ENCODE measurements at places on chromosomes 6 and 20.

GRCh38 chr6:84033523-84034451 is at the start of gene MRAP2:
MRAP2 (plus strand) TSS chr6:84033772; CDS start chr6:84055319, 21,547 bp downstream.
- no peak for DNase-seq

DNA sequence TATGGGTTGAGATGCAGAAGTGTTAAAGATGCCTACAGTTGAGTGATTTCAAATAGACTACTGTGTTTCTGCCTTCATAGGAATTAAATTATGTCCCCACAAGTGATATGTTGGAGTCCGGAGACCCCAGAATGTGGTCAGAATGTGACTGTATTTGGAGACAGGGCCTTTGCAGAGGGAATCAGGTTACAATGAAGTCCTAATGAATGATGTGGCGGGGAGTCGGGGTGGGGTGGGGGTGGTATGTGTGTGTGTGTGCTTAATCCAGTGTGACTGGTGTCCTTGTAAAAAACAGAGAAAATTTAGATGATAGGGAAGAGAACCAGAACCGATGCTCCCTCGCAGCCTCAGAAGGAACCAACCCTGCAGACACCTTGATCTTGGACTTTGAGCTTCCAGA is 448.2 kb downstream of the QKI start:
- no peak for DNase-seq

DNA sequence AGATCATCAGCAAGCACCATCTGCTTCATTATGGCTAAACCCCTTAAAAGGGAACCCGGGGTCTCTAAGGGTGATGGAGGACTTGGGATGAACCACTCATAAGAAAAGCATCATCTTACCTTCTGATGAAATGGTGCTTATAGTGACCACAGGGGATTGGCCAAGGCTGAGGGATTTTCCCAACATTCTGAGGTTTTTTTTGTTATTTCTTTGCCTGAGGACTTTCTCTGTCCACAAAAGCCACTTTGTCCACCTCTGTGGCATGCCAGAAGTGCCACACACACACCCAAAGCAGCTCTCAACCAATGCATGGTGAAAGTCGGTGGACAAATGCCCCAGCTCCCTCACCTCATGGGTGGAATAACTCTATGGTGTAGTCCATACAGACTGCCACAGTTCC is 79.3 kb upstream of the TOP1 start:
- no peak for DNase-seq

DNA sequence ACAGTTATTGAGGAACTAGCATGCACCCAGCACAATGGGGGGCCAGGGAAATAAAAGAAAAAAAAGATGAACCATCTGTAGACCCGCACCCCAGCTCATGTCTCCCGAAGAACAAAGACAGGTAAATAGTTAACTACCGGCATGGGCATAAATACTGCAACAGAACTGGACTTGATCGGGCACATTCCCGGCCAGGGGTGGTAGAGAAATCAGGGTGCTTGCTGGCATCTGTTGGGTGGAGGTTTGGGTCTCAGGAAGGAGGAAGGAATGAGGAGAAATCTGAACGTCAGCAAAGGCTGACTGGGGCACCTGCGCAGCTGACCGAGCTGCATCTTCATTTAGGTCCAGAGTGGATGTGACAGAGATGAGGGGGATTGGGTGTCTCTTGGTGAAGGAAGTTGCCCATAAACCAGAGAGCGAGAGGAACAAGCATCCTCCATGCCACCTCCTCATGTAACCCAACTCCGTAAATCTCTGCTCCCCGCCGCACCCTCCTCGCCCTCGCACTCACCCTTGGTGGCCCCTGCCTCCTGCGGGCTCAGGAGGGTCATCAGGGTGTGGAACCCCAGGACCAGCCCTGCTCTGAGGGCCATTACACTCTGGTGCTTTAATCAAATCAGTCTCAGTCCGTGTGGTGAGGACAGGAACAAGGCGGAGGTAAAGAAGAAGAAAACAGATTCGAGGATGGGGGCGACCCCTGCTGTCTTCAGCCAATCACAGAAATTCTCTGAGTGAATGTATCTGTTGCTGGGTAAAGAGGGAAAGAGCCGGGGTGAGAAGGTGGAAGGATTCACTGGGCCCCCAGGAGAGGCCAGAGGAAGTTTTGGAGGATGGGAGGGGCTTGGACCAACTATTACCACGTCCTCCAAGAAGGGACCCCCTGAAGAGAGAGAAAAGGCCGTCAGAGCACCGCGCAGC is at the start of gene HLA-DOA:
Gene HLA-DOA (minus strand): TSS at position 648 of the 918 bp plus-strand sequence.
- peak; percentile 18 for DNase-seq

DNA sequence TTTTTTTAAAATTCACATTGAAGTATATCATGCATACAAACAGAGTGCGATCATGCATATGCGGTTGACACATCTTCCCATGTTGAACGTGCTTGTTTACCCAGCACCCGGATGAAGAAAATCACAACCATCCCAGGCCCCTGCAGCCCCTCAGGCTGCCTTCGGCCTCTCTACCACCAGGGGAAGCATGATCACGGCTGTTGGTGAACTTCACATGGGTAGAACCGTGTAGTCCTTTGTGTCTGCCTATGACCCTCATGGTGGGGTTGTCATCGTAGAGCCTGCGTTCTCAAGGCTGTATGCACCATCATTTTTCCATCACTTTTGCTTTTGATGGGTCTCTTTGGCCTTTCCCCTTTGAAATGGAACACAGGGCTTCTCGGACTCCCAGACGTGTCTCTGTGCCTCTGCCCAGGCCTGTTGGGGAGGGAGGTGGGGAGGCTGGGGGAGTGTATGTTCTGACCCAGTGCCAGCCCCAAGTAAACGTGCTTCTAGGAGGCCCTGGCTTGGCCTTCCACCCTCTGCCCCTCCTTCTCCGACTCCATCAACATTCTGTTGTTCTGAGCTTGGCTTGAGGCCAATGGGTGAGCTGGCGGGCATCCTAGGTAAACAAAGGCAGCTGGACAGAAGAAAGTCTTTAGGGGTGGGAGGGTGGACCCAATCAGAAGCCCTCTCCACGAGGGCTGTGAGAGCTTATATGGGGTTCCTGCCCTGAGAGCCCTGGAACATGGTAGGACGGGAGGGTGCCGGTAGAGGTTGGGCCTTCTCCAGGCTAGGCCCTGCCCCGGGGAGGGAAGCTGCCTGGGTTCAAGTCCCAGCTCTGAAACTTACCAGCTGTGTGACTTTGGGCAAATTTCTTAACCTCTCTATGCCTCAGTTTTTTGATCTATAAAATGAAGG is 39.7 kb downstream of the TGM2 start:
- no peak for DNase-seq

- no peak for DNase-seq
These were observed 19.1 kb upstream of the FOXC1 start for GRCh38 chr6:1590580-1590979.

GRCh38 chr6:92259171-92259570 is 1160.2 kb downstream of the EPHA7 start:
- DNase-seq = no peak

- DNase-seq = no peak
These were observed 36.2 kb upstream of the GCNT2 start for GRCh38 chr6:10484912-10485311.

DNA sequence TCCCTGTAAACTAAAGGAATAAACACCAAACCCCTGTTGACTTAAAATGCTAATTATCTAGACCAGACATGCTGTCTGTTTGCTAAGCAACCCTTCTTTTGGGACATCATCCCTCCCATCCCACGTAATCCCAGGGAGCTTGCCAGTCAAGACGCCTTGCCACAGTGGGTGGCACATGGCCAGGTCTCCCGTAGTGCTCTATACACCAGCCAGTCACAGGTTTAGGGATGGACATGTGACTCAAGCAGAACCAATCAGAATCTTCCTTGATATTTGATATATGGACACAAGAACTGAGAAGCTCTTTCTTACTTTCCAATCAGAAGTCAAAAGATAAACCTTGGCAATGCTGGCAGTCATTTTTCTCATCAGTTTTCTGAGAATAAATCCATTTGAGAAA is 60.0 kb downstream of the CNKSR3 start:
- DNase-seq = no peak

- peak; percentile 30 for DNase-seq
These were observed 864.2 kb downstream of the KIF16B start for GRCh38 chr20:15708984-15709598.

GRCh38 chr6:15299430-15300131 is 53.7 kb downstream of the JARID2 start:
- DNase-seq = no peak

DNA sequence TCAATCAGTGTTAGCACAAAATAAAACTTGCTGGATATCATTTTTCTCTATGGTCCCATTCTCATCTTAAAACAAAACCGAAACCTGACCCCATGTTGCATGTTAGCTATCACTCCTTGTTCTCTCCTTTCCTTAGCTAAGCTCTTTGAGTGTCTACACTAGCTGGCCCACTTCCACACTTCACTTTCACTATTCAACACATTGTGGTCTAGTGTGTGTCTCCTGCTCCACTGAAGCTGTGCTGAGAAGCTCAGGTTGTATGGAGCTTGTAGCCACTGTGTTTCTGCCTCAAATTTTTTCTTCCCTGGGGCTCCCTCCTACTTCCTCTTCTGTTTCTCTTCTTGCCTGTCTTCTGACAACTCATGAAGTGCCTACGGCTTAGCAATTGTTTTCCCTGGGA is 223.0 kb downstream of the NKAIN2 start:
- DNase-seq = no peak

DNA sequence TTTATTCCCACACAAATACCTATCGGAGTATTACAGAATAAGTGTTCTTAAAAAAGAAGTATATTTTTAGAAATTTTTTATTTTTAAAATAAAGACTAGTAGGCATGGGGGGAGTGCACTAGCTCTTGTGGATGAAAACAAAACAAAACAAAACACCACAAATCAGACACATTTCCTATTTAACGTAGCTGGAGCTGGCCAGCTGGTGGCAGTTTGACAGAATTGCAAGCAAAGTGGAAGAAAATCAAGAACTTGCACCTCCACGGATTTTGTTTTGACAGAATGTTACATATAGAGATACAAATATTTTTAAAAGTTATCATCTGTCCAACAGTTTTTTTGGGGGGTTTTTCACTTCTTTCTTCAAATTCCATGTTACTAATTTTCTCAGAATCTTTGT is 63.6 kb upstream of the SNRPB2 start:
- no peak for DNase-seq

DNA sequence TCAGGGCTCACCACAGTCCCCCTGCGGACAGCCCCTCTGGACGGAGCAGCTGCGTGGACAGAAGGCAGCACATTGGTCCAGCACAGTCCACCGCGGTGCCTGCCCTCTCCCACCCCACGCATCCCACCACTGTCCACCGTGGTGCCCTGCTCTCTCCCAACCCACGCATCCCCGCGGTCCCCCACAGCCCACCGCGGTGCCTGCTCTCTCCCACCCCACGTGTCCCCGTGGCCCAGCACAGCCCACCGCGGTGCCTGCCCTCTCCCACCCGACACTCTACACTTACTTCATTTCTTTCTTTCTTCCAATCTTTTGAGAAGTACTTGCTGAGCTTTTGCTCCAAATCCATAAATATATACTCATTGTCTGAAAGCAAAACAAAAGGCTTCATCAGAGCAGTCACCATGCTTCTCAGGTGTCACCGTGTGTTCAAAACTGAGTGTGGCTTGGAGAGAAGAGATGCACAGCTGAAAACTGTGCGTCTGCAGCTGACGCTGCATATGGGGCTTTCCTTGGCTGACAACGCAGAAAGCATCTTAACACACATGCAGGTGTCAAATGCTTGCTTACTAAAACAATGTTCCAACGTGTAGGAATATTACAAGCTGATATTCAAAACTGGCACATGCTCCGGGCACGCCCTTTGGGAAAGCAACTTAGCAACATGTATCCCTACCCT is 11.8 kb downstream of the FRMD1 start:
- DNase-seq = no peak

DNA sequence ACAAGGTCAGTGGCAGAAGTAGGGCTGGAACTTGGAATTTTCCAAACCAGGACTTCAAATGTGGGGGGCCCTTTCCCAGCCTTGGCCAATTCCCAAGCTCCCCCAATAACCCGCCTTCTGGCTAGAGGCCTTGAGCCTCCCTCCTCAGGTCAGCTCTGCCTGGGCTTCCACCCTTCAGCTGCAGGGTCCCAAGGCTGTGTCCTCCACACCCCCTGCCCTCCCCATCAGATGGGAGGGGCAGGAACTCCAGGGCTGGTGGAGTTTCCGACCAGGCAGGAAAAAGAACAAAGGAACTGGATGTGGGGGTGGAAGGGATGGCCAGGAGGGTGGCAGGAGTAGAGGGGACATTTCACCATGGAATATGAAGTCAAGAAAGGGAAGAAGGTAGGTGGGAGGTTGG is at the start of gene CCM2L:
Gene CCM2L (plus strand): TSS at position 338 of the 400 bp plus-strand sequence. CDS start 17 bp downstream, at position 355.
- DNase-seq = no peak

DNA sequence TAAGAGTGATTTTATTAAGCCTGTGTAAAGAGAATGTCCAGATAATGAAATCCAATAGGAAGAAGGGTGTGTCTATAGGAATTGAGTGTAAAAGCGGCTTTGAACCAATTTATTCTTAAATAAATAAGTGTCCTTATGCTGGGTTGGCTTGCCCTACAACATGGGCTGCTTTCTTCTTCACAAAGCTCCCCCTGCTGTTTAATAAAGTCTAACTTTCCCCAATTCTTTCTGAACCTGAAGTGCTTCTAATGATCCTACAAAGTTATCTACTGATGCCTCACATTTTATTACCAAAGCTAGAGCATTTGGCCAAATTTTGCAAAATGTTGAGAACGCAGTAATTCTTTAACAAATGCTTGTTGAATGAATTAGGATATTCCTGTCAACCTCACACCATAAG is 36.3 kb upstream of the SIRT5 start:
- no peak for DNase-seq

- no peak for DNase-seq
These were observed 3.5 kb downstream of the SCML4 start for GRCh38 chr6:107820338-107821261.

DNA sequence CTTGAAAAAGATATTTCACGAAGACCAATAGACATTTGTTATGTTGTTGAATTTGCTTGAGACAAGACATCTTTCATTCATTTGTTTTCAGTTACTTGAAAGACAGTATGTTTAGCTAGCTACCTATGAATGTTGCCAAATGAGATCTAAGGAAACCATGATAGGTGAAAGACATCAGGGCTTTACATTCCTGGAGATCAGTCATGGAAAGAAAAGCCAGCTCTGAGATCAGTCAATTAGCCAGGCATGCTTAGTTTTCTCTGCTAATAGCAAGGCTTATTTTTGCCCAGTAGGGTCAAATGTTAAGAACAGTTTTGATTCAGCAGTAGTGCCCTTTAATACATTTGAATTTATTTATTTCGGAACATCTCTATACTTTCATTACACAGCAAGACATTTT is 116.5 kb upstream of the EDN1 start:
- DNase-seq = no peak

- no peak for DNase-seq
These were observed 26.9 kb downstream of the SLC22A16 start for GRCh38 chr6:110449541-110449895.

DNA sequence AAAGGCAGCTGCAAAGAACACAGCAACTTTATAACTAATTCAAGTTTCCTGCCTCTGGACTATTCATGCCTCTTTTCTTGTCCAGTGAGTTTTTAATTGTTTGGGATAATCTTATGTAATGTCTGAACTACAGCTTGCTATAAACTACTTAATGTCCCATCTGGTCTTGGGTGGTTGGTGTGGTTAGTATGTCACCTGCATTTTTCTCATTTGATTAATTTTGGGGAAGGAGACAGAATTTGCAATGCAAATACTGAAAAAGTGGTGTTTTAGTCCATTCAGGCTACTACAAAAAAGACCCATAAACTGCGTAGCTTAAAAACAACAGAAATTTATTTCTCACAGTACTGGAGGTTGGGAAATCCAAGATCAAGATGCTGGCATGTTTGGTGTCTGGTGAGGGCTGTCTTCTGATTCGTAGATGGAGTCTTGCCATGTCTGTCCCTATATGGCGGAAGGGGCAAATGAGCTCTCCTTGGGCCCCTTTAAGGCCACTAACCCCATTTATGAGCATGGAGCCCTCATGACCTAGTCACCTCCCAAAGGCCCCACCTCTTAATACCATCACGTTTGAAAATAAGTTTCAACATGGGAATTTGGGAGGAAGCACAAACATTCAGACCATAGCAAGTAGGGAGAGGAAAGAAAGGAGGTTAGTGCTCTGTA is 22.4 kb downstream of the RNF8 start:
- DNase-seq = no peak

All from NT2/D1 (cell line).